Stimulated activated CD4-positive, alpha-beta T cell treated with anti-CD3 and anti-CD28 coated beads, TNF-alpha, amount 100 ng/mL, for 1 hour (primary cell): ENCODE measurements at places on chromosomes 3 and 15.

- no peak for DNase-seq
These were observed 2.3 kb downstream of the FOXL2 start for GRCh38 chr3:138944654-138944928.

DNA sequence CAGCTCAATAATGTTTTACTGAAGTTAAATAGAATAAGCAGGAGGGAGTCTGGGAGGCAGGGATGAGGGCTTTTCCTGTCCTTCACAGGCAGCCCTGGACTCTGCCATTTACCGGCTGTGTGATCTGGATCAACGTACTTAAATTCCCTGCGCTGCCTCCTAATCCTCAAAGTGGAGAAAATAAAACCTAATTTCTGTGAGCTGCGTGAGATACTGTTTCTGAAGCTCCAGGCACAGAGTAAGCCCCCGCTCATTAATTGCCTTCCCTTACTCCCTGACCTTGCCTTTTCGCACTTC, 278 bp upstream of the PDIA5 start:
- DNase-seq: no peak

DNA sequence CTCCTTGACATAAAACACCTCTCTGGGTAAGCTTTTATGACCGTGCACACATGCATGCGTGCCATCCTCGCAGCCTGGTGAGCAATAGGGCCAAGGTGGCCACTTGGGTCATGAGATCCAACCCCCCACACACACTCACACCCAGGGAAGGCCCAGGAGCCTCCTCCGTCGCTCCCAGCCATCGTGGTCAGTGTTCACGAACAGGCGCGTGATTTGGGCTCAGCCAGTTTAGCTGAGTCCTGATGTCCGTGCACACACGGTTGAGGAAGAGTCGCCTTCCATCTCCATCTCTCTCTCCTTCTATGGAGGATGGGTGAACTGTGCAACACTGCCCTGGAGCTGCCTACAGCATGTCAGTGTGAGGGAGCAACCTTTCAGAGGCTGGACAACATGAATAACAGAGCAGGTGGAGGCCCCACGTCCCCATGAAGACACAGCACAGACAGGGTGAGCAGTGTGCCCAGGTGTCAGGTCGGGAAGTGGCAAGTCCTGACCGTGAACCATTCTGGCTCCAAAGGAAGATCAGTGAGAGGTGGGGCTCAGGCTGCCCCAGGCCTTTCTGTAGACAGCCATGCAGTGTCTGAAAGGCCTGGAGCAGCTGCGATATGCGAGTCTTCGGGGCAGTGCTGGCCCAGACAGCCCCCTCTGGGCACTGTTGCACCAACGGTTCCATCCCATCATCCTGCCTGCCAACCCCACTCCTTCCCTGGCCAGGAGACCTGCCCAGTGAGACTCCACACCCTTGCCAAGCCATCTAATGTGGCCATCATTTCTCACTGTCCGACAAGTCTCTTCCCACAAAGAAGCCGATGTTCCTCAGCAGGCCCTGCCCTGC, 253.4 kb downstream of the OCA2 start:
- DNase-seq: no peak

- no peak for DNase-seq
These were observed 25.9 kb downstream of the MAP6D1 start for GRCh38 chr3:183799461-183799860.

- no peak for DNase-seq
These were observed 44.0 kb downstream of the TM2D3 start for GRCh38 chr15:101608201-101608600.

DNA sequence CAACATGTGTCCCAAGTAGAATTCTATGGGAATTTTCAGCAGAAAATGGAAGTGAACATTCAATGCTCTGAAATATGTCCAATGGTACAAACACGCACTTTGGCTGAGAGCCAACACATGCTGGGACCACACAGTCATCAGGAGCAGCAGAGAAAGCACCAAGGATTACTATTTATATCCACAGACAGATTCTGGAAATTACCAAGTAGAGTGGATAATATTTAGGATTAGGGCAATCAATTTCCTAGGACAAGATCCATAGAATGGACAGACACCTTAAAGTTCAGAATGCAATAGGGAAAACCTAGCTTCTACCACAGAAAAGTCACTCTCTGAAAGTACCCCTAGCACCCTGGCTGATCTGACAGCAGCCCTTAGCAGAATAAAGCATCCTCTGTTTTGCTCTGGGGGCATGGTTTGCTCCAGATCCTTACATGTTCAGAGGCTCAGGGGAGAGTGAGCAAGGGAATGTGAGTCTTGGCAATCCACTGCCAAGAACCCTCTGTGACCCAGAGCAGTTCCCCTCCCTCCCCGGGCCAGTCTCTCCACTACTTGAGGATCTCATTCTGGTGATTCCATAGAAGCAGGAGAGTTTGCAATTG, 206.0 kb upstream of the WNT5A start:
- no peak for DNase-seq

DNA sequence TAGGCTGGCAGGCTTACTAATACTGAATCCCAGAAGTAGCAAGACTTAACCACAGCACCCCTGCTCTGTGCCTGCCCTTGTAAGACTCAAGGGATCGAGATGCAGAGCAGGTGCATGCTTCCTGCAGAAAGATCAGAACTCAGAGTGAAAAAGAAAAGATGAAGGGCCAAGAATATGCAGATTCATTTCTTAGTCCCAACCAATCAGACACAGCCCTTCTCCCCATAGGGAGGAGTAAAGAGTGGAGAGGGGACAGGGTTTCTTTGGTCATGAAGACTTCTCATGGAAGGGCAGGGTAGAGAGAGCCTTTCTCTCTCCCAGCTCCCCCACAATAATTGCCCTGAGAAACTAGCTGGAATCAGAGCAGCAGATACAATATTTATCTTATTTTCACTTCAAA, 105.6 kb upstream of the MB21D2 start:
- no peak for DNase-seq

GRCh38 chr3:181230258-181230657, 240.7 kb upstream of the DNAJC19 start:
- DNase-seq: no peak

DNA sequence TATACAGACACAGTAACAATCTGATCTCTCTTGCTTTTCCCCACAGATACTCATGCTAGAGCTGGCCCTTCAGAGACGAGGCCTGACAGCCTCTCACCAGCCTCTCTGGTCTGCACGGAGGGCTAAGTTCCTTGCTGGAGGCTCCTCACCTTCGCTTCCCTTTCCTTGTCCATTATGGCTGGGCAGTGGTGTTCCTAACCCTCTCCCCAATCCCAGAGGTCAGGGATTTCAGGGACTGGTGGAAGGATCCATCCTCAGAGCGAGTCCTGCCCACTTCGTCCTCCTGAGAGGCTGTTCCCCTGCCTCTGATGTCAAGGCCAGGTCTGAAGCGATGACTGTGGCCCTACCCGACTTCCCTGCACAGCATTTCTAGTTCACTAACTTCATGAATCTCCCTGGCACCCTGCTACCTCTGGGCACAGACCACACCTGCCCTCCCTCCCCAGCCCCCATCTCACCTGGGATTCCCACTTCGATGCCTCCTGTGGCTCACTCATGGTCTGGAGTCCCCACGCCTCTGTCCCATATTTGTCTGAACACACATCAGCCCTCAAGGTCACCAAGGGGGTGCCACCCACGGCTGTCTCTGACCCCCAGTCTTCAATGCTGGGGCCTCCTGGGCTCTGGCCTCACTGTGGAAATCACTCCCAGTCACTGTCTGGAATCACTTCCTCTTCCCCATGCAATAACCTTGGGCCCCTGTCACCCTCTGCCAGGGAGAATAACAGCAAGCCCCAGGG, 124.9 kb upstream of the PRR20G start:
- no peak for DNase-seq

DNA sequence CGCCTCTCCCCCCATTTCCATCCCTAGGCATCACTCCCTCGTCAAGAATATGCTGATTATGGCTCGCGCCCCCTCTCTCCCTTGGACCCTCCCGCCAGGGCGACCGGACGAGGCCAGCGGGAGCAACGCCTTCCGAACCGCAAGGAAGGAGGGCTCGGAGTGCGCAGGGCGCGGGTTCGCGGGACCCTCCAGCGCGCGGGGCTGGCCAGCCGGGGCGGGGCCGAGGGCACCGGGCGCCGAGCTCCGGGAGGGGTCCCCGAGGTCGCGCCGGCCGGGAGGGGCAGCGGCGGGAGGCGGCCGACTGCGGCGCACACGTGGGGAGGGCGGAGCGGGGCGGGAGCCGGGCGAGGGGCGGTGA, 483 bp downstream of the EHD4 start:
- DNase-seq: no peak

DNA sequence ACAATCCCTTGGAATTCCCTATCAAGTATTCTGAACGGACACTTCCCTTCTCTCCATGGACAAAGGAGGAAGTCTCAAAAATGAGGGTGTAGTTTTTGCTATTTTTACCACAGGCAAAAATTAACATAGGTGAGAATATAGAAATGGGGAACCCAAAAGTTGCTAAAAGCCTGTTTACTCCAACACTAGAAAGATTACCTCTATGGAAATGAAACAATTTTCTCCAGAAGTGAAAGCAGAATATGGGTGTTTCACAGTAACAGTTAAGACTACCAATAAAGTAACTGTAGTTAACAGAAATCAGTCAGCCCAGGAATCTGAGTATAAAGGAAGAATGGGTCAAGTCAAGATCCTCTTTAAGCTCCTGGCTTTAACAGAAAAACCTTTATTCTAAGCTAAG, 9.3 kb downstream of the TRA2B start:
- DNase-seq: no peak

DNA sequence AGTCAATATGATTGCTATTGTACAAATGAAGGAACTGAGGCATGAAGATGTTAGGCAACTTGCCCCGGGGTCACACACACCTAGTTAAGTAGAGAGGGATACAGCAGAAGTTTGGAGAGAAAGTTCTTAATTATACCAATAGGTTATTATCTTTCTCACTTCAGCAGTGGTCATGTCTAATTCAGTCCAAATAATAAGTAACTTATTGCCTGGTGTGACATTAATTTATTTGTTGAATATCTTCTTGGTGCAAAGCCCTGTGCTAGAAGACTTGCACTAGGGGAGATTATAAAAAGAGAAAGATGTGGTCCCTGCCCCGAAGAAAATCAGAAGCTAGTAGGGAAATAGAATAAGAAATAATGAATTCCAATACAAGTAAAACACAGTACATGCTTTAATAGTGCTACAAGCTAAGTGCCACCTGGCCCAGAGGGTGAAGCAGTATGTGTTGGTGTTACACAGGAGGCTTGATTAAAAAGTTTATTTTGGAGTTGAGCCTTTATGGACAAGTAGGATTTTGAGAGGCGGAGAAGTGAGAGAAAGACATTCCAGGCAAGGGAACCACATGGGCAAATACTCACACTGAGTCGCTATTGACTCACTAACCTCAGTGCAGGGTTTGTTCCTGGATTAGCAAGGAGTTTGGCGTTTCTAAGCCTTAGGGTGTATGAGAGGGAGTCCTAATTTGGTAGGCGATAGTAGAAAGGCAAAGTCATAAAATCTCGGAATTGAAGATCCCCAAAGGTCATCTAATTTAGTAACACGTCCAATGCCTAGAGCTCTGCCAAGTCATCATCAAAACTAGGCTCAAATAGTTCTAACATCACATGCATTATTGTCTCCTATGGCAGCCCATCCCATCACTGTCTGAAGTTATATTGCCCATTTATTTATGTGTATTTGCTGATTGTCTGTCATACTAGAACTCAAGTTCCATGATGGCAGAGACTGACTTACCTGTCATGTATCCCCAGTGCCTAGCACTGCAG, 19.2 kb upstream of the GSK3B start:
- no peak for DNase-seq

- DNase-seq: no peak
These were observed 32.5 kb downstream of the DCUN1D1 start for GRCh38 chr3:182947888-182948287.

DNA sequence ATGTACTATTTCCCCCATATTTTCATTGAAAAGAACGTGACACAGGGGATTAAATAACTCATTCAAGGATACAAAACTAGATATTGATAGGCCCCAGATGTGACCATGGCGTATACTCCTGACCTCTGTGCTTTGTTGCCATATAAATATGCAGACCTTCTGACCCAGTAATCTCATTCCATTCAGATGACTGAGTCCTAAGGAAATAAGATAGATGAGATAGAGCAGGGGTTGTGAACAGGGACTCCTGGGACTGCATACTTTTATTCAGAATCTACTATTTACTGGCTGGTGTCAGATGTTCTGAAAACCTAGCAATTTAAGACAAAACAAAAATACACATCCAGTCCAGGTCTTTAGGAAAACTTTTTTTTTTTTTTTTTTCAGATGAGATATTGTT, 139.2 kb upstream of the MANF start:
- DNase-seq: no peak

- DNase-seq: no peak
These were observed 141.7 kb downstream of the LRRK1 start for GRCh38 chr15:101060576-101061551.

DNA sequence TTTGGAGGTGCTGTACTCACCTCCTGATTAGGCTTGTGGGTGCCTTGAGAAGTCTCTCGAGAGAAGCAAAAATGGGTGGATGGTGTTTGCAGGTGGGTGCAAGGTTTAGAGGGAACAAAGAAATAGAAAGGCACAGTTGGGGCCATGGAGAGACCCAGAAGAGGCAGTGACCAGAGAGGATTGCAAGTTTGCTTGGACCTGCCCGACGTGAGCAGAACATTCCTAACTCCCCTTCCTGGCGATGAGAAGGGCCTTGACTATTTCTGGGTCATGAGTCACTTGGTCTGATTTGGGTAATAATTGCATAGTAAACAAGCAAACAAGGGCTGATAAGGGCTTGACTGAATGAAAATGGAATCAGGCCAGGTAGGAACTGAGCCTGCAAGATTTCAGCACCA, 7.0 kb upstream of the CTSH start:
- no peak for DNase-seq

- no peak for DNase-seq
These were observed 5.0 kb downstream of the RPLP1 start for GRCh38 chr15:69457304-69458280.

- DNase-seq: no peak
These were observed 655.9 kb downstream of the RBMS3 start for GRCh38 chr3:29936766-29937165.

DNA sequence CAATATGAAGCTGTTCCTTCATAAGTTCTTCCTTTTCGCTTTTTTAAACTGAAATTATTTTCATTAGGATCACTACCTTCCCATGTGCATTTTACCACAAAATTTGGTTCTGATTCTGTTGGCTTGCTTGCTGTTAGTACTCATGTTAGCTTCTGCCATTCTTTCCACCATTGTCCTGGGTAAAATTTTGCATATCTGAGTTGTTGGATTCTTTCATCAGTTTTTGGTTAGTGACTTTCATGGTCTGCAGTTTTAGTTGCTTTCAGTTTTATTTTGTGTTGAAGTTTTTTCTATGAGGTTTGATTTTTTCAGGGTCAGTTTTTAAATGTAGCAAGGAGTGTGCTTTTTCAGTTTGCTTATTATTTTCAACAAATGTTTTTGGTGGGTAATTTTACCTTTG, 71.9 kb downstream of the SMAD3 start:
- DNase-seq: no peak

GRCh38 chr3:49378249-49378895, 20.2 kb upstream of the GPX1 start:
- no peak for DNase-seq

DNA sequence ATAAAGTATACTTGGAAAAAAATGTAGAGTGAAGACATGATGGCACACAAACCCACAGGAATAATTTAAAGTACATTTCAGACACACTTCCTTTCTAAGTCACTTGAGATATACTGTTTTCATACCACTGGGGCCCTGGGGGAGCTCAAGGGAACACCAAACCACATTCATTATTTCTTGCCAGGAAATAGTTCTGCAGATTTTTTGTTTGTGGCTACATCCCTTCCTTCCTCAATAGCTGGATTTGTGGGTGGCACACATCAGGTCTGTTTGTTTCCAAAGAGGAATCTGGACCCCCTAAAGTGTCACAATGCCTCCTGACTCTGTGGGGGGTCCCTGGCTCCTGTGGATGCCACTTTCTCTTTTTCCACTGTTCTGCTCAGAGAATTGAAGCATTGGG, 153.5 kb upstream of the COL8A1 start:
- no peak for DNase-seq

- DNase-seq: no peak
These were observed 177.7 kb upstream of the MCTP2 start for GRCh38 chr15:94053626-94054025.
